CD4-positive, alpha-beta T cell treated with Interleukin-4 for 4 hours (primary cell): ENCODE measurements at places on chromosomes 2 and 18.
A peak's percentile ranks its signal among the peaks of the same experiment; 100 is the strongest.

DNA sequence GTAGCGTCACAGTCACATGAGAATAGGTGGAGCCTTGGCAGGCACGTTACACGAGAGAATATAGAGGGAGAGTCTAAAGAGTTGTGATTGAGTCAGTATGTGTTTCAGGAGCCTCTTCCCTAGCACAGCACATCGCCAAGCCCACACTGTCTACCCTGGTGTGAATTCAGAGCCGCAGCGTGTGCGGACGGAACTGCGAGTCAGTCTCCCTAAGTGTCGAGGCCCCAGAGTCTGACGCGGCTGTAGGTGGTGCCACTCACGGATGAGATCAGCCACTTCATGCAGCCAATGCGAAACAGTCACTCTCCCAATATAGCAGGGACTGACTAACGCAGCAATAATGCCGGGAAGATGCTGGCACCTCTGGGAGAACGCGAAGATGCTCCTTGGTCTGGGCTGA is 587.3 kb upstream of the ID2 start:
- no peak for DNase-seq

GRCh38 chr18:57094175-57094574 is 52.7 kb upstream of the BOD1L2 start:
- no peak for DNase-seq

GRCh38 chr2:217988014-217988839 is 14.6 kb downstream of the TNS1 start:
- peak; percentile 61 for DNase-seq

GRCh38 chr2:95278051-95278471 is 3.8 kb downstream of the PROM2 start:
- no peak for DNase-seq

DNA sequence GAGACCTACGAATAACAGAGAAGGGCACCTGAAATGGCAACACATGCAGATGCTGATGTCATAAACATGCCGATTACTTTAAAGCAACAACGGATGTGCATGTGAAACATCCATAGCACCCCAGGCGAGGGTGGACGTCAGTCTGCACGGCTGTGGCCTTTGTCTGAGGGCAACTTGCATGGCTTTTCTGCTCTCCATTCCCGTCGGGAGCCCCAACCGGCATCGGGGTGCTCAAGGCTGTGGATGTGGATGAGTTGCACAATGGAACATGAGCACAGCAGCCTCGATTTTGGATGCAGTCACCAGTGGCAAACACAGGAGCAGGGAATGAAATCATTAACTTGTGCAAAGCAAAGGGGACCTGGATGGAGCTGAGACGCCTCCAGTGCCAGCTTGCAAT is 298.2 kb upstream of the SALL3 start:
- DNase-seq, result no peak

DNA sequence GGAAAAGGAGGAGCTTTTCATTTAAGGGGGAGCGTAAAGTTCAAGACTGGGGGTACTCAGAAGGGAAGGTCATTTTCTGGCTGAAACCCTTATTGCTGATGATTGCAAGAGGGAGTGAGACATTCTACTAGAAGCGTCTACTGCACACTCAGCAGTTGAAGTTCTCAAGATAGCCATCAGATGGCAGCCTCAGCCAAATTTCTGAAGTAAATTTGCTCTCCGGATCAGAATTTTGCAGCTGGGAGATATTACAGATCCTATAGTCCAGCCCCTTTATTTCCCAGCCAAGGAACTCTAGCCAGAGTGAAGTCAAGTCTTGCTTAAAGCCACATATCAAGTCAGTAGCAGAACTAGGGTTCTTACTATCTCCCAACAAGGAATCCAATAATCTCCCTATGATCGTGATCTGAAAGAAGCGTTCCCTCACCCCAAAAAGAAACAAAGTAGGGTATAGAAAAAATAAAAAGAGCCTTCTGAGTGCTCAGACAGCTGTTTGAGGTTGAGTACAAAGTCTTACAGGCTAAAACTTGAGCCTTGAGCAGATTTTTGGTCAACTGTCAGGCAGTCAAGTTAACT is 24.0 kb downstream of the RAX start:
- DNase-seq, result peak; percentile 20

DNA sequence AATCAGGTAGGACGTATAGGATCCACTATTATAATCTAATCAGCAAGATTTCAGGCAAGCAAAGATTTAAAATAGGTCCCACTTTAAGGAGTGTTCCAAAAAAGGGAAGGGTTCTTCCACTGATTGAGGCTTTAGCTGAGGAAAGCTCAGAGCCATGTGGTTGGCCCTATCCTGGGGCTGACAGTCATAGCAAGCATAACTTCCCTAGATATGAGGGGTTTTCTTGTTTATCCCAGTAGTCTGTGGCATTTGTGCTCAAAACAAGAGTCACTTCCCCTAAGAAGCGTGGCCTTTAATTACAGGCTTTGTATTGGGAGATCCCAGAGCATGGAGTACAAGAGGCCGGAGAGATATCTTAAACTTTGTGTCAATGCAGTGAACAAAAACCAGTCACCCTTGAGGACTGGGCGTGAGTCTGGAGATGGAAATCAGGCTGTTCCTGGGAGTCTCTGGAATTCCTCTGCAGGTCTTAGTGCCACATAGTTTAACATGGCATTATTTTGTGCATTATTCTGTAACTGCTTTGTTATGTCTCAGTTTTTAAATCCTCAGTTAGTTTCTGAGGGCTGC is 136.9 kb upstream of the FBXO11 start:
- no peak for DNase-seq

- no peak for DNase-seq
Observed at GRCh38 chr2:26216587-26216986, 27.8 kb downstream of the HADHA start.

- no peak for DNase-seq
Observed at GRCh38 chr18:74348581-74348980, 32.9 kb downstream of the C18orf63 start.

DNA sequence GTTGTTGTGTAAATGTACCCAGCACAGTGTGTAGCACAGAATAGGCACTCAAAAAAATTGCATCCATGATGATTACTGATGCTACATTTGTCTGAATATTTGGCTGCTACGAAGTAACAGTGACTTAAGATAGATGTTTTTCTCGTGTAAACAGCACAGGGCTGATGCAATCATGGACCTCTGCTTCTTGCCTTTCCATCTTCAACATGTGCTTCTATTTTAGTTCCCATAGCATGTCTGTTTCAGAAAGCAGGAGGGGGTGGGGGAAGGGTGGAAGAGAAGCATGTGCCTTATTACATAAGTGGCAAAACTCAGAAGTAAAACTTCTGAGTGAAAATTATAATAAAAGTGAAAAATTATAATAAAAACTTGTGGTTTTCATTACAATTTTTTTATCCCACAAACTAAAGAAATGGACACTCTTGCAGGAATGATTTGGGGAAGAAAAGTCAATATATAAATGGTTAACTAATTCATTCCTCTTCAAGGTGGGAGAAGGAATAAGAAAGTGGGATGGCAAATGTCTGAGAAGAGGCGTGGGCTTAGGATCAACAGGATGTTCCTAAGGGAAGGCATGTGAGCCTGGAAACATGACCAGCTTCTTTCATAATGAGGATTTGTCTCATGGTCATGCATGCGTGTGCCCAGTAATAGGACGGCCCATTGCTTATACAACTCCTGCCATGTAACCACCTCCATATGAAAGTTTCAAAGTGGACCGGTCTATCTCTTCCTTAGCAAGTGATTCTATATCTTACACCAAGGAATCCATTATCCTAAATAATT is 27.2 kb downstream of the CCBE1 start:
- no peak for DNase-seq

- no peak for DNase-seq
Observed at GRCh38 chr18:59718464-59719157, 21.4 kb upstream of the CCBE1 start.

- no peak for DNase-seq
Observed at GRCh38 chr2:2872309-2872617, 505.4 kb downstream of the EIPR1 start.

DNA sequence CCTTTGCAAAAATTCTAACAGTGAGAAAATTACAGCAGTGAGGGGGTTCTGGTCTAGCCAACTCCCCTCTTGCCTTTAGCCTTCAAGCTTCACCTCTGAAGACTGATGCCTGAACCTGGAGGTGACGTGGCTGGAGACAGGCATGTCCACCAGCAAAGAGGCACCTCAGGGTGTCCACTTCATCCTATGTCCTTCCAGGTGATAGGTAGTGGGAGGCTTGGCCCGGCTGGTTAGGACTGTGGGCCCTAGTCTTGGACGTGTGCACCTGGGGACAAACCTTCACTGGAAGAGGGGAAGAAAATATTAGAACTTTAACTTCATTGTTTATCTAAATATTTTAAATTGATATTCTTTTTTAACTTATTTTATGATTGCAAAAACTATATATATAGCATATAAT is 35.5 kb upstream of the EDAR start:
- DNase-seq, result no peak
